ENCODE measurements at places on chromosomes 16 and 17.

DNA sequence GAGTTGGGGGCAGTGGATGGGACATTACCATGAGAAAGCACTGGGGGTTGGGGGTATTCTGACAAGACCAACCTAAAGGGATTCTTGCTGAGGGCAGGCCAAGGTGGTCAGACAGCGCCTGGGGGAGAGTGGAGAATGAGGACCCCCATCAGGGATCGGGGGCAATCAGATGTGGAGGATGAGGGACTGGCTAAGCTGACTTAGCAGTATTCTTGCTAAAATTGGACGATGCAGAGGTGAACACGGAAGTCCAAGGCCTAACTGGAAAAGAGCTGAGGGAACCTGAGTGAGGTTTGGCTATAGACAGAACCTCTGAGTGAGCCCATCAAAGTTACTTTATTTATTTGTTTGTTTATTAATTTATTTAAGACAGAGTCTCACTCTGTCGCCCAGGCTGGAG, 9.2 kb downstream of the QPRT start:
- H3K4me1 ChIP-seq: no peaks in the 10 kb centered on the region
- no peaks in the 10 kb centered on the region for H3K27me3 ChIP-seq
- H3K36me3 ChIP-seq: no peaks in the 10 kb centered on the region
- no peak for DNase-seq
- no peak overlapping the region for H3K4me3 ChIP-seq

GRCh38 chr16:47916266-47916665, 239.5 kb downstream of the ABCC12 start:
- no peak overlapping the region for H3K4me3 ChIP-seq
- no peaks in the 10 kb centered on the region for H3K36me3 ChIP-seq
- DNase-seq: no peak
- H3K27ac ChIP-seq: no peak overlapping the region
- no peaks in the 10 kb centered on the region for H3K27me3 ChIP-seq
- H3K4me1 ChIP-seq: no peaks in the 10 kb centered on the region

DNA sequence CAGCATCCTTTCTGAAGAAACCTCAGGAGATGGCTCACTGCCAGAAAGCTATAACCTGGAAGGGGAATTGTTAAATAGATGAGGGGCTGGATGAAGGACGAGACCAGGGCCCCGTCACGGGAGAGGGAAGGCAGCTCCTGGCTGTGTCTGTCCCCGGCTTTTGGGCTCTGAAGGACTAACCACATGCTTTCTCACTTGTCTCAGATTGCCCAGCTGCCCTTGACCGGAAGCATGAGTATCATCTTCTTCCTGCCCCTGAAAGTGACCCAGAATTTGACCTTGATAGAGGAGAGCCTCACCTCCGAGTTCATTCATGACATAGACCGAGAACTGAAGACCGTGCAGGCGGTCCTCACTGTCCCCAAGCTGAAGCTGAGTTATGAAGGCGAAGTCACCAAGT, 14.5 kb downstream of the SERPINF1 start:
- no peak overlapping the region for H3K4me3 ChIP-seq
- H3K27me3 ChIP-seq: no peaks in the 10 kb centered on the region
- peaks cover 11% of the 10 kb centered on the region for H3K36me3 ChIP-seq
- H3K4me1 ChIP-seq: peaks cover 29% of the 10 kb centered on the region

DNA sequence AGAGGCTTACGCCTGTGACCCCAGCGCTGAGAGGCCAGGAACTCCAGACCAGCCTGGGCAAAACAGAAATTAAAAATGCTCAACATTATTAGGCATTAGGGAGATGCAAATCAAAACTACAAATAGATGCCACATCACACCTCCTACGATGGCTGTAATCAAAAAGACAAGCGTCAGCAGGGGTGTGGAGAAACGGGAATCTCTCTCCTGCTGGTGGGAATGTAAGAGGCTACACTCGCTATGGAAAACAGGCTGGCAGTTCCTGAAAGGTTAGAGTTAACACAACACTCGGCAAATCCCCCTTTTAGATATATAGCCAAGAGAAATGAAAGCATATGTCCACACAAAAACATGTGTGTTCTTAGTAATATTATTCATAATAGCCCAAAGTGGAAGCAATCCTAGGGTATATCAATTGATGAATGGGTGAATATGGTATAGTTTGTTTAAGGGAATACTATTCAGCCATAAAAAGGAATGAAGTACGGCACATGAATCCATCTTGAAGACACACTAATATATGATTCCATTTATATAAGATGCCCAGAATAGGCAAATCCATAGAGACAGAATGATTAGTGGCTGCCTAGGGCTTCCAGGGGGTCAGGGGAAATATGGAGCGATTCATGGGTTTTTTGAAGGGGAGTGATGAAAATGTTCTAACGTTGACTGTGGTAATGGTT, 1.8 kb upstream of the NPRL3 start:
- no peak overlapping the region for H3K4me3 ChIP-seq
- no peak for DNase-seq
- H3K27me3 ChIP-seq: no peaks in the 10 kb centered on the region
- no peaks in the 10 kb centered on the region for H3K36me3 ChIP-seq
- H3K27ac ChIP-seq: no peak overlapping the region

- DNase-seq: no peak
- no peak overlapping the region for H3K4me3 ChIP-seq
- H3K27me3 ChIP-seq: no peaks in the 10 kb centered on the region
- H3K36me3 ChIP-seq: no peaks in the 10 kb centered on the region
- peaks cover 19% of the 10 kb centered on the region for H3K4me1 ChIP-seq
- H3K27ac ChIP-seq: peak overlapping the region; percentile 6
Observed at GRCh38 chr16:84641643-84642358, 6.5 kb upstream of the KLHL36 start.

- peaks cover 11% of the 10 kb centered on the region for H3K36me3 ChIP-seq
- no peak for DNase-seq
- H3K27me3 ChIP-seq: no peaks in the 10 kb centered on the region
- no peak overlapping the region for H3K4me3 ChIP-seq
- no peak overlapping the region for H3K27ac ChIP-seq
Observed at GRCh38 chr17:20262226-20263114, 204.9 kb downstream of the LGALS9B start.

DNA sequence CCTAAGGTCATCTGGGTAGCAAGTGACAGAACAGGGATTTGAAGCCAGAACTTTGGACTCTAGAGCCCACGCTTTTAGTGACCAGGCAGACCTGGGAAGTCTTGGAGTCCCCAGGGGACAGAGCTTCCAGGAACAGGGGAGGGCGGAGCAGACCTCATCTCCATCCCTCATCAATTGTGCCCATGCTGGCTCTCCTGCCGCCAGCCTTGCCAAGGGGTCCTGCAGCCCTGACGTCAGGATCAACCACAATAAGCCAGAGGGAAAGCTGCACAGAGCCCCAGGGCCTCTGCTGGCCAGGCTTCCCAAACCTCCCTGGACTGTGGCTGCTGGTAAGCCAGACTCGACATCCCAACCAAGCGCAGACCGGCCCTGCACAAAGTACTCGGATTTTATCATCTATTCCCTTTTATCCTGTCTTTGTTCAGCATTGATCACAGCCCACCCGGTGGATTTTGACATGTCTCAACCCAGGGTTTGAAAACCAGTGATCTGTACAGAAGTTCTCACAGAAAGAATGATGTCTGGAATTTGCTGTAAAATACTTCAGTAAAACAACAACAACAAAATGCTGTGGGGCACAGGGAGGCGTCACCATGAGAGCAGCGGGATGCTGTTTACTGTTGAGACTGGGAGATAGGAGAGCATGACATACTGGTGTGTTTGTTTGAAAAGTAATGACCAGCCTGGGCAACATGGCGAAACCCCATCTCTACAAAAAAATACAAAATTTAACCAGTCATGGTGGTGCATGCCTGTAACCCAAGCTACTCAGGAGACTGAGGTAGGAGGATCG, 11.8 kb downstream of the C16orf74 start:
- no peak for DNase-seq
- no peaks in the 10 kb centered on the region for H3K27me3 ChIP-seq
- no peaks in the 10 kb centered on the region for H3K36me3 ChIP-seq
- no peak overlapping the region for H3K4me3 ChIP-seq
- H3K27ac ChIP-seq: no peak overlapping the region
- no peaks in the 10 kb centered on the region for H3K4me1 ChIP-seq

All from upper lobe of left lung (tissue), 6 donors.